ENCODE measurements at places on chromosomes 3 and 15. TPM values are rescaled to one million over a fixed set of nuclear protein-coding genes. Genes with fewer than 3 reads are reported as not detected.

The ERICH6 gene
- total RNA-seq, result not detected

DNA sequence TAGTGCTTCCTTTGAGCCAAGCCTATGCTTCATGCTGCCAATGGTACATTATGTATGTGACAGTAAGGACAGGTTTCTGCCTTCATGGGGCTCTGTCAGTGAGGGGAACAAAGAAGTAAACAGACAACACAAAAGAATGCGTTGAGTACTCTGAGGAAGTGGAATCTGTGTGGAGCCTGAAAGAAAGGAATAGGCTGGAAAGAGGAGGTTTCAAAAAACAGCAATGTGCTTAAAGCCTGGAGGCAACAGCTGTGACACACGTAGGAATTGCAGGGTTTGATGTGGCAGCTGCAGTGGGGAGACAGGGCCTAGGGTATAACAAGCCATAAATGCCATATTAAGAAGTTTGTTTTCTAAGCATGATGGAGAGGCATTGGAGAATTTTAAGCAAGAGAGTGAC is 316.7 kb downstream of the CLSTN2 start:
- DNase-seq, result no peak
- H3K4me1 ChIP-seq, result peaks cover 7% of the 10 kb centered on the region
- no peaks in the 10 kb centered on the region for H3K36me3 ChIP-seq
- no peak overlapping the region for H3K4me3 ChIP-seq

GRCh38 chr3:53229606-53230005 is 26.2 kb downstream of the TKT start:
- DNase-seq, result no peak
- H3K4me3 ChIP-seq, result no peak overlapping the region
- no peaks in the 10 kb centered on the region for H3K27me3 ChIP-seq
- no peak overlapping the region for H3K27ac ChIP-seq

- no peaks in the 10 kb centered on the region for H3K4me1 ChIP-seq
- H3K27ac ChIP-seq, result no peak overlapping the region
- H3K27me3 ChIP-seq, result no peaks in the 10 kb centered on the region
- no peaks in the 10 kb centered on the region for H3K36me3 ChIP-seq
- H3K4me3 ChIP-seq, result no peak overlapping the region
- DNase-seq, result no peak
Observed at GRCh38 chr3:99472385-99472784, 166.0 kb upstream of the COL8A1 start.

The ASB14 gene
- total RNA-seq, result not detected

DNA sequence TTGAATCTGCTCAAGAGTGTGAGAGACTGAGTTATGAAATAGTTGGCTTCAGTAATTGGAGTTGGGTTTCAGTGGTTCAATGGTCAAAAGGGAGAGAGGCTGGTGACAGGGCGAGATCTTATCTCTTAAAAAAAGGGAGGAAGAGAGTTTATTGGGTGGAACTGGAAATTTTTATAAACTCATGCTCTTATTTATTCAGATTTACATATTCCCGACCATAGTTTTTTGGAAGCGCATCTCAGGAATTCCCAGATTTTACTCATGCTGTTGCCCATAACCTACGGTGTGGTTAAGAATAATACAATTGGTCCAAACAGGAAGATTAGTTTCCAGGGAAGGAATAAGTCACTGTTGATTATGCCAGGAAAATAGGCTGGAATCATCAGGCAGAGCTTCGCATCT is 41.4 kb downstream of the CD200 start:
- H3K4me1 ChIP-seq, result peaks cover 40% of the 10 kb centered on the region
- H3K4me3 ChIP-seq, result no peak overlapping the region
- no peaks in the 10 kb centered on the region for H3K27me3 ChIP-seq

GRCh38 chr3:18531662-18532061 is 106.5 kb upstream of the SATB1 start:
- H3K4me3 ChIP-seq, result no peak overlapping the region
- no peaks in the 10 kb centered on the region for H3K4me1 ChIP-seq
- no peaks in the 10 kb centered on the region for H3K27me3 ChIP-seq
- H3K27ac ChIP-seq, result no peak overlapping the region
- DNase-seq, result no peak

DNA sequence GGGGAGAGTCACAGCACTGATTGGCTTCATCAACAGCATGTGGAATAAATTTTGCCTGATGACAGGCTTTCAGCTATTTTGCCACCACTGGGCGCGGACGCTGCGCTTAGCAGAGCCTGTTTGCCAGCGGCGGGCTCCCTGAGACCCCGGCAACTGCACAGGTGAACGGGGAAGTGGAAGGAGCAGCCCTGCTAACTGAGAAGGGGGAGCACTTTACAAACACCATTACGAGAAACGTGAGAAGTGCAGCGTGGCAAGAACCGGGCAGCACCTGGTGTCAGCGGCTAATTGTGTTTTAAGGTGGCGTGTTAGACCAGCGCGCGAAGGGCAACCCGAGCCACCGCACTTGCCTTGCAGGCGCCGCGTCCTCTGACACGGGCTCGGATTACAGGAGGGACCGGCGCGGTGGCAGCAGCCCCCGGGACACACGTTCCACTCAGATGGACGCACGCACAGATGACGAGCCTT is 307.8 kb upstream of the ARRDC4 start:
- no peak for DNase-seq
- H3K36me3 ChIP-seq, result no peaks in the 10 kb centered on the region
- peaks cover 20% of the 10 kb centered on the region for H3K27me3 ChIP-seq
- no peak overlapping the region for H3K27ac ChIP-seq
- no peak overlapping the region for H3K4me3 ChIP-seq

- H3K36me3 ChIP-seq, result no peaks in the 10 kb centered on the region
- no peaks in the 10 kb centered on the region for H3K27me3 ChIP-seq
- H3K27ac ChIP-seq, result no peak overlapping the region
- H3K4me3 ChIP-seq, result no peak overlapping the region
- H3K4me1 ChIP-seq, result peaks cover 12% of the 10 kb centered on the region
- DNase-seq, result no peak
Observed at GRCh38 chr3:98982351-98982750, 80.9 kb upstream of the DCBLD2 start.

The ZNF385D gene
- 3.7 TPM for total RNA-seq

DNA sequence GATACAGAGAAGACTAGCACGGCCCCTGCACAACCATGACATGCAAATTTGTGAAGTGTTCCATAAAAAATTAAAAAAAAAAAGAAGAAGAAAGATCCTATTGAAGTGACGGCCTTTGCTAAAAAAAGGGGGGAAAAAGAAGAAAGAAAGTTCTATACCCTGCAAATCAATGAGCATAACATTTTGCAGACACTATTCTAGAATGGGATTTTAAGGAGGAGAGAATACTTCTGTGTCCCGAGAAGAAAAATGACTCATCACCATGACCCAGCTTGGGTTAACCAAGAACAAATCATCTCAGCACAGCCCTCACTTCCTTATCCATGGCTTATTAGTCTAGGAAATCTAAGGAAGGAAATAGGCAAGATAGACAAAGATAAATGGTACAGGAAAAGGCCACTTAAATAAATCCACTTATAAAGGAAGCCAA is 7.4 kb upstream of the SH3BP5 start:
- H3K36me3 ChIP-seq, result no peaks in the 10 kb centered on the region
- H3K4me3 ChIP-seq, result no peak overlapping the region
- no peaks in the 10 kb centered on the region for H3K27me3 ChIP-seq
- H3K4me1 ChIP-seq, result no peaks in the 10 kb centered on the region
- no peak overlapping the region for H3K27ac ChIP-seq
- no peak for DNase-seq

GRCh38 chr3:41002104-41002503 is 197.2 kb upstream of the CTNNB1 start:
- H3K4me1 ChIP-seq, result peaks cover 9% of the 10 kb centered on the region
- H3K4me3 ChIP-seq, result no peak overlapping the region
- no peak overlapping the region for H3K27ac ChIP-seq
- no peaks in the 10 kb centered on the region for H3K36me3 ChIP-seq
- no peak for DNase-seq

- H3K27ac ChIP-seq, result peak overlapping the region; percentile 83
- no peaks in the 10 kb centered on the region for H3K36me3 ChIP-seq
- DNase-seq, result no peak
- peaks cover 26% of the 10 kb centered on the region for H3K4me1 ChIP-seq
- H3K27me3 ChIP-seq, result no peaks in the 10 kb centered on the region
- peak overlapping the region; percentile 25 for H3K4me3 ChIP-seq
Observed at GRCh38 chr3:40780925-40781406, 256.2 kb downstream of the ZNF621 start.

DNA sequence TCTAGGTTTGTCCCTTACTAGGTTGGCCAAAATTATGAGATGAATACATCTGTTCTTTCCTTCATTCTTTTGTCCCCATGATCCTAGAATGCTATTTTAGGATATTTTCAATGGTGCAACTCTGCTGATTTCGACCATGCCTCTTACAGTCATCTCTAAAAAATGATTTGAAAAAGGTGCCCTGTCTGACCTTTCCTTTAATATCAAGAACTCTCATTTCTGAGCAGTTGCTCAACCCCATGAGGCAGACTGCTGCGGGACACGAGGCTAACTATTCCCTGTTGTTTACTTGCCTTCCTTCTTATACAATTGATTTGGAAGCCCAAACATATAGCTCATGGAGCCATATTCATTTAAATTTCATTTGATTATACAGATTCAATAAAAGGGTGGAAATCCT is 14.6 kb downstream of the PLSCR2 start:
- H3K36me3 ChIP-seq, result no peaks in the 10 kb centered on the region
- no peak for DNase-seq
- no peaks in the 10 kb centered on the region for H3K4me1 ChIP-seq
- no peak overlapping the region for H3K27ac ChIP-seq

DNA sequence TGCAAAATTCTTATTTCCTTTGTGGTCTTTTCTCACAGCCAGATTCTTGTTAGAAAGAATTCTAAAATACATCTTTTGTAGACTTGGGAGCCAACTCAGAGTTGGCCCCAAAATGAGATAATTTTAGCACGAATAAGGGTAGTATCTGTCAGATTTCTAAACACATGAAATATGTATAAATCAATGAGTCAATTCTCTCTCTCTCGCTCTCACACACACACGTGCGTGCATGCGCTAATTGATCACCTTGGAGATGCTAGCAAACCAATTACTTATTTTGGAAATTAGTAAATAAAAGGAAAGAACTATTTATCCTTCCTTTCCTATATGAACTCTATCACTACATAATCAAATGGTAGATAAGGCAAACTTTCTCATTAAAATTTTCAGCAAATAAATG is 32.9 kb upstream of the PIK3R4 start:
- no peaks in the 10 kb centered on the region for H3K27me3 ChIP-seq
- no peaks in the 10 kb centered on the region for H3K36me3 ChIP-seq
- H3K4me3 ChIP-seq, result no peak overlapping the region
- H3K4me1 ChIP-seq, result no peaks in the 10 kb centered on the region
- DNase-seq, result no peak

- H3K27me3 ChIP-seq, result no peaks in the 10 kb centered on the region
- no peak for DNase-seq
- no peaks in the 10 kb centered on the region for H3K4me1 ChIP-seq
- no peak overlapping the region for H3K4me3 ChIP-seq
Observed at GRCh38 chr3:176310641-176311040, 886.6 kb downstream of the TBL1XR1 start.

DNA sequence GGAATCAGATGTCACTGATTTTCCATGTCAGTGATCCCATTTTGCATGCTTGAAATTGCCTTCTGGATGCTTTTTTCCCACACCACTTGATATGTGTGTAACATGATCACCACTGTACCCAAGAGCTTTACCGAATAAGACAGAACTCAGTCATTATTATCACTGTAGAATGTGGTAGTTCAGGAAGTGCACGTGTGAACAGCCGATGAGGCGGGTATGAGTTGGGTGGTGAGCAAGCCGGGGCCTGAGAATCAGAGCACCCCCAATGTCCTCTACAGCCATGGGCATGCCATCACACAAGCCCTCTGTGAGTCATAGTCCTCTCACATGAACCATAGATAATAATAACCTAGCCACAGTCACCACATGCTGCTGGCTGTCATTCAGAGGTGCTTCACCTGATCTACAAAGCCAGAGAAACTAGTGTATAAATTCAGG is 470.8 kb downstream of the SOX2 start:
- no peaks in the 10 kb centered on the region for H3K27me3 ChIP-seq
- H3K4me3 ChIP-seq, result no peak overlapping the region
- no peak for DNase-seq
- H3K27ac ChIP-seq, result no peak overlapping the region

The KIF15 gene
- total RNA-seq, result 1.5 TPM

GRCh38 chr3:124907957-124908356 is 20.8 kb upstream of the ITGB5 start:
- H3K4me1 ChIP-seq, result no peaks in the 10 kb centered on the region
- no peak for DNase-seq
- no peak overlapping the region for H3K4me3 ChIP-seq
- H3K27ac ChIP-seq, result no peak overlapping the region
- no peaks in the 10 kb centered on the region for H3K36me3 ChIP-seq

GRCh38 chr3:99915906-99916432 is 98.3 kb downstream of the CMSS1 start:
- H3K27ac ChIP-seq, result no peak overlapping the region
- no peaks in the 10 kb centered on the region for H3K27me3 ChIP-seq
- DNase-seq, result no peak
- H3K4me1 ChIP-seq, result peaks cover 15% of the 10 kb centered on the region
- H3K4me3 ChIP-seq, result no peak overlapping the region

- no peak overlapping the region for H3K27ac ChIP-seq
- H3K36me3 ChIP-seq, result no peaks in the 10 kb centered on the region
- no peak for DNase-seq
- H3K4me1 ChIP-seq, result peaks cover 65% of the 10 kb centered on the region
- no peaks in the 10 kb centered on the region for H3K27me3 ChIP-seq
Observed at GRCh38 chr3:33808559-33808958, 10.1 kb downstream of the PDCD6IP start.

DNA sequence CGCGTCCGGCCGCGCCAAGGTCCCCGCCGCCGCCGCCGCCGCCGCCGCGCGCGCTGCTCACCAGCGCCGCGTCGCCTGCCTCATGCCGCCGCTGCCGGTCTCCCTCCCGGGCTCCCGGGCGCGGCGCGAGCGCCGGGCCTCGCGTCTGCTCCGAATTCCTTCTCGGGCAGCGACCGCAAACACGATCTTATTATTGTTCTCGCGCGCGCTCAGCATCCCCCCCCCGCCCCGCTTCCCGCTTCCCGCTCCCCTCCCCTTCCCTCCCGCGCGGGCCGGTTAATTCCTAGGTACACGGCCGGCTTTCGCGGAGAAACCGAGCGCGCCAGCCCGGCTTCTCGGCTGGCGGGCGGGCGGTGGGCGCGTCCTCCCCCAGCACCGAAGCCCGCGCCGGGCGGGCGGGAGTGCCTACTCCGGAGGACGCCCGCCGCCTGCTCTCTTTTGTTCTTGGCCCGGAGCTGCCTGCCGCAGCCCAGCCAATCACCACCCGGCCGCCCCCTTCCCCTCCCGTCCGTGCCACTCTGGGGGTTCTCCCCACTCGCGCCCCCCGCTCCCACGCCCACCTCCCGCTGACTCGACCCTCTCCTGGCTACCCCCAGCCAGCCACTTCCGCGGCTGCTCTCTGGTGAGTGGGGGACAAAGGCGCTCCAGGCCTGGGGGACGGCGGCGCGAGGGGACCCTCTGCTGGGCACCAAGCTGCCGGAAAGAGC is at the start of gene HDGFL3:
TSS of gene HDGFL3 (minus strand) at position 164 of the 707 bp plus-strand sequence. CDS start 409 bp downstream, outside the sequence.
- H3K27ac ChIP-seq, result peak within 1 kb of the TSS; percentile 84
- no peaks in the 10 kb centered on the region for H3K27me3 ChIP-seq
- peak within 1 kb of the TSS; percentile 97 for H3K4me3 ChIP-seq
- H3K4me1 ChIP-seq, result peaks cover 17% of the 10 kb centered on the region
- peak; percentile 76 for DNase-seq

- no peak overlapping the region for H3K27ac ChIP-seq
- no peak overlapping the region for H3K4me3 ChIP-seq
- no peak for DNase-seq
Observed at GRCh38 chr15:84597296-84597695, 3.5 kb upstream of the ZSCAN2 start.

GRCh38 chr3:15038306-15038705 is 26.8 kb downstream of the MRPS25 start:
- H3K27me3 ChIP-seq, result no peaks in the 10 kb centered on the region
- H3K36me3 ChIP-seq, result peaks cover 95% of the 10 kb centered on the region
- no peak overlapping the region for H3K4me3 ChIP-seq
- no peak for DNase-seq
- no peak overlapping the region for H3K27ac ChIP-seq

The MPI gene
- 35.5 TPM for total RNA-seq

Measured in suprapubic skin (tissue), 4 donors.